ENCODE measurements at places on chromosomes 6 and 20.

DNA sequence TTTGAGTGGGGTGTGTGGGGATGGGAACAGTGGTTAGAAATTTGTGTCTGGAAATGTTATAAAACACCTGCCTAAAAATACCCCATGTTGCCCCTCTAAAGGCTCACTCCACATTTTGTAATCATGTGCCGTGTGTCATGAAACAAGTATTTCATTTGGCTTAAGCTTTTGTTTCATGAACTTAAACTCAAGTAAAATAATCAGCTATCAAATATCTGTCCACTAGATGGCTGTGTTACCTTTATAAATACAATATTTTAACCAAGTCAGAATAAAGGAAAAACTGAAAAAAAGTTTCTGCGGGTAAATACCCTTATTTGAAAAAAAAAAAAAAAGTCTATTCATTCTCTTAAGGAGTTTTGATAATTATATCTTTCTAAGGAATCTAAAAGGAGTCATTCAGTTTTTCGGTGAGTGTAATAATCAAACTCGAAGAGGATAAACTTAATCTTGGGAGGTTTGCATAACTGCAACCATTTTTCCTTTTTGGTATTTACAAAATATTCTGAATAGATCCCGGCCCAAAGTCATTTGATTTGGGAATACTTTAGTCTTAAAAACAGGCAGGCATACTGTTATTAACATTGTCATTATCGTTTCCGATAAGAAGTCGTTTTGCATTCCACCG, 29.9 kb upstream of the MTRF1L start:
- no peak for DNase-seq

DNA sequence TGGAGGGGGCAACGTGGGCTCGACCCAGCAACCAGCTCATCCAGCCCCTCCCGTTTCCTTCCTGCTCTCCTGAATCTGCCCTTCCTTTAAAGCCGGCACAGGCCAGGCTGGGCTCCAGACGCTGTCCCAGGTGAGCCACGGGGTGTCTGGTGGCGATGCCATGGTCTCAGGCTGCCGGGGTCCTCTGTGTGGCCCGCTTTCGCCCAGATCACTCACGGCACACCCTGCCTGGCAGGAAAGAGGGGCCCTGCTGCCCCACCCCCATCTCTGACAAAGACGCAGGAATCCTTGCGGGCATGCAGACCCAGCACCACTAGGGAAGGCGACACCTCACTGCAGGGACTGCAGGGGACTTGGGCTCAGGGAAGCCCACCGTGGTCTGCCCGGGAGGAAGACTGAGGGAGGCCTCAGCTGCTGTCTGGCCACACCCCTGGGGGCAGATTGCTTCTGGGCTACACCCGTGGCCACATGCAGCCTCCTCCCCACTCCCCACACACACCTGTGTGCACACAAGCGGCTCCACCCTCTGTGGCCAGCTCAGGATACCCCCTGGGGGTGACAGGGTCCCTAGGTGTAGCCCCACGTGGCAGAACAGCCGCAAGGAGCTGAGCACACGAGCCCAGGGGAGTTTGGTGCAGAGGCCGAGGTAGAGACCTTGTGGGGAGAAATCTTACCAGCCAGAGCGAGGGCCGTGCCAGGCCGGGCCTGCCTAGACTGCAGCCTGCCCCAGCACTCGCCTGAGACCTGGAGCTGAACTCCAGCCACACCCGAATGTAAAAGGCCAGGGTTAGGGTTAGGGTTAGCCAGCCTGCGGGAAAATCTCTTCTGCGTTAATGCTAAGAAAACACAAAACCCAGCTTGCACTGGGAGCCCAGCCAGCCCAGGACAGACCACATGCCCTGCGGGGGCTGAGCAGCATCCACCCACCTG, 104.6 kb downstream of the DLL1 start:
- DNase-seq, result no peak

DNA sequence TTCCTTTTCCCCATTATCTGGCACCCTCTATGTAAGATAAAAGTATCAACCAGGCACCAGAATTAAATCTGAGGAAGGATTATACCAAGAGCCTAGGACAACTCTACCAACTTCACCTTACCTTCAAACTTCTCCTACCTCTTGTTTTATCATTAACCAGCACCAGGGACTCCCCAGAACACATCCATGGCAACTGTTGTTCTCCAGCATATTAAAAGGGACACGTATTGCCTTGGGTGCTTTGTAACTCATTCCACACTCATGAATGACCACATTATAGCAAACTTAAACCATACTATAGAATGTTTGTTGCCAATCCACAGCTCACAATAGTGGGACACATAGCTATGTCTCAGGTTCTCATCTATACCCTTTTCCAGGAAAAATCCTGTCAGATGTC, 11.9 kb upstream of the FBXL4 start:
- no peak for DNase-seq

DNA sequence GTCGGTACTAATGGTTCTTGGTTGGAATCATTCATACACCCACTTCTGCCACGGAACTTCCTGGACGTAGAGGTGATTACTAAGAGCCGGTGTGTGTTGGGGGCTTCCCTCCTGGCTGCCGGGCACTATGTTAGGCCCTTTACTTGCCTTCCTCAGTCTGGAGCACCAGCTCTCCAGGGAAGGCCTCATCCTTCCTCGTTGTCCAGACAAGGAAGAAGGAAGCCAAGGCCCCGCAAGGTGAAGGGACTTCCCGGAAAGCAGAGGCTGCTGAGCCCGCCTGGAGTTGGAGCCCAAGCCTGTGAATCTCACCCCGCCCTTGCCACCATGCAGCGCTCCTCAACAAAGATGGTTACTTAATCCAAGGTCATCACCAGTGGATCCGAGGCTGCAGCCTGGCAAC, 26.2 kb downstream of the AAR2 start:
- DNase-seq, result no peak

All from omental fat pad (tissue), 4 donors.